Upper lobe of left lung (tissue), 6 donors: ENCODE measurements at places on chromosomes 4 and X. TPM values are rescaled to one million over a fixed set of nuclear protein-coding genes. Genes with fewer than 3 reads are reported as not detected.

MTHFD2L gene
- total RNA-seq = 11.0 TPM

GRCh38 chr4:153489856-153490558 is 23.8 kb downstream of the TMEM131L start:
- H3K27me3 ChIP-seq = no peaks in the 10 kb centered on the region
- no peak for DNase-seq
- no peaks in the 10 kb centered on the region for H3K36me3 ChIP-seq

GRCh38 chr4:80075995-80076675 is 3.1 kb upstream of the ANTXR2 start:
- H3K27me3 ChIP-seq = no peaks in the 10 kb centered on the region
- no peak overlapping the region for H3K4me3 ChIP-seq
- no peak for DNase-seq
- H3K4me1 ChIP-seq = peaks cover 11% of the 10 kb centered on the region
- no peak overlapping the region for H3K27ac ChIP-seq
- H3K36me3 ChIP-seq = no peaks in the 10 kb centered on the region

RBMX2 gene
- total RNA-seq = 13.7 TPM

SLC25A14 gene
- total RNA-seq = 9.0 TPM

GRCh38 chr4:107721436-107722100 is 1.5 kb upstream of the PAPSS1 start:
- DNase-seq = peak; percentile 42
- peak overlapping the region; percentile 100 for H3K4me3 ChIP-seq
- H3K4me1 ChIP-seq = peaks cover 23% of the 10 kb centered on the region
- no peak overlapping the region for H3K27ac ChIP-seq

GRCh38 chr4:120694973-120695372 is 227.6 kb downstream of the PRDM5 start:
- H3K27me3 ChIP-seq = no peaks in the 10 kb centered on the region
- DNase-seq = no peak
- no peak overlapping the region for H3K4me3 ChIP-seq
- H3K4me1 ChIP-seq = no peaks in the 10 kb centered on the region
- H3K36me3 ChIP-seq = no peaks in the 10 kb centered on the region
- no peak overlapping the region for H3K27ac ChIP-seq

DNA sequence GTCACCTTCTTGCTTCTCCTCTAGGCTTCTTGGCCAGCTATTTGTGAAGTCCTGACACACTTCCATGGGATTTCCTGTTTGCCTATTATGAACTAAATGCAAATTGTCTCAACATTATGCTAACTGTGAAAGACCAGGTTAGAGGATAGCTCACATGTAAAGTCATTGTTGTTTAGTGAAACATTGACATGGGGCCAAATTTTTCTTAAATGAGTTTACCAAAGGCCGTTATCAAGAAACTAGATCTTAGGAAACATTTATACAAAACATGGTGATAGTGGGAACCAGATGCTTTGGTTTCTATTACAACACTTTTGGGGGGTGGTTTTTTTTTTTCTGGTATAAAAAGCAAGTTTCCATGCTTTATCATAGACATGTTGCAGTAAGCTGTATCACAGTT is 466.8 kb upstream of the FAM241A start:
- no peaks in the 10 kb centered on the region for H3K4me1 ChIP-seq
- no peaks in the 10 kb centered on the region for H3K36me3 ChIP-seq
- no peak overlapping the region for H3K27ac ChIP-seq
- no peak for DNase-seq
- no peak overlapping the region for H3K4me3 ChIP-seq

SSX3 gene
- not detected for total RNA-seq

- H3K27me3 ChIP-seq = no peaks in the 10 kb centered on the region
- H3K27ac ChIP-seq = no peak overlapping the region
- H3K36me3 ChIP-seq = no peaks in the 10 kb centered on the region
- H3K4me3 ChIP-seq = no peak overlapping the region
- no peak for DNase-seq
- H3K4me1 ChIP-seq = no peaks in the 10 kb centered on the region
These were observed 201.5 kb downstream of the NWD2 start for GRCh38 chr4:37446016-37446415.

GLRB gene
- 5.1 TPM for total RNA-seq

TCEANC gene
- total RNA-seq = 5.7 TPM

- no peak overlapping the region for H3K4me3 ChIP-seq
- no peaks in the 10 kb centered on the region for H3K4me1 ChIP-seq
- DNase-seq = no peak
- H3K36me3 ChIP-seq = no peaks in the 10 kb centered on the region
- no peaks in the 10 kb centered on the region for H3K27me3 ChIP-seq
These were observed 11.5 kb downstream of the COL25A1 start for GRCh38 chr4:109290918-109291317.

- no peaks in the 10 kb centered on the region for H3K27me3 ChIP-seq
- DNase-seq = no peak
- H3K4me3 ChIP-seq = no peak overlapping the region
- H3K36me3 ChIP-seq = no peaks in the 10 kb centered on the region
- H3K4me1 ChIP-seq = no peaks in the 10 kb centered on the region
These were observed 27.4 kb downstream of the CBLL2 start for GRCh38 chrX:22300130-22300529.

GRCh38 chrX:102593367-102593766 is 5.9 kb upstream of the ARMCX5 start:
- no peak overlapping the region for H3K4me3 ChIP-seq
- H3K27ac ChIP-seq = no peak overlapping the region
- no peaks in the 10 kb centered on the region for H3K36me3 ChIP-seq
- no peaks in the 10 kb centered on the region for H3K4me1 ChIP-seq
- no peaks in the 10 kb centered on the region for H3K27me3 ChIP-seq

GRCh38 chr4:150694438-150694837 is 112.5 kb downstream of the MAB21L2 start:
- no peak overlapping the region for H3K27ac ChIP-seq
- H3K4me3 ChIP-seq = no peak overlapping the region
- no peaks in the 10 kb centered on the region for H3K36me3 ChIP-seq
- no peaks in the 10 kb centered on the region for H3K27me3 ChIP-seq

TMEM184C gene
- 34.0 TPM for total RNA-seq

DNA sequence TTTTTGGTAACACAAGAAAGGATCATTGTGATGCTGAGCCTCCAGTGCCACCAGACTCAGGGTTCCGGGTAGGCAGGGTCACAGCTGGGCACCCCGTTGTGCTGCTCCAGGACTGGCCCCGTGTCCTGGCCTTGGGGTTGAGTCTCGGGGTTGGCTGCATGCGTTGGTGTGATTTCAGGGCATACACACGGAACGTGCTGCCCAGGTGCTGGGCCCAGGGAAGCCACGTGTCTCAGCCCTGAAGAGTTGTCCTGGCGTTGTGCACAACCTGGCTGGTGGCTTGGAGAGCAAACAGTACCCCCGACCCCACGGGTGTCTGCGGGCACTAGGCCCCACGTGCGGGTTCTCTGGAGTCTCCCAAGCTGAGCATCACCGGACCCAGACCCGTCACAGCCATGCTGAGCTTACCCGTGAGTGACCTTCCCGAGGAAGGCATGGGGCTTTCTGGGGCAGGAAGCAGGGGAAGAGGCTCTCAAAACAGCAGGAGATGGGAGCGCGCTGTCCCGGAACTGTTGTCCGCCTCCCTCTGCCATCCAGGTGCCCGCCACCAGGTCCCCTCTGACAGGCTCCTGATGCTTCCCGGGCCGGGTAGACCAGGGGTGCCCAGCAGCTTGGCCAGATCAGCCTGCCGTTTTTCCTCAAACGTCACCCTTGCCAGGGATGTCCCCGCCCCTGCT is 66.1 kb upstream of the ENPP6 start:
- peaks cover 20% of the 10 kb centered on the region for H3K4me1 ChIP-seq
- H3K36me3 ChIP-seq = no peaks in the 10 kb centered on the region
- H3K4me3 ChIP-seq = peak overlapping the region; percentile 17
- H3K27me3 ChIP-seq = no peaks in the 10 kb centered on the region

- no peak for DNase-seq
- H3K36me3 ChIP-seq = no peaks in the 10 kb centered on the region
- H3K27ac ChIP-seq = no peak overlapping the region
- H3K27me3 ChIP-seq = no peaks in the 10 kb centered on the region
- no peak overlapping the region for H3K4me3 ChIP-seq
- no peaks in the 10 kb centered on the region for H3K4me1 ChIP-seq
These were observed 40.1 kb downstream of the SMPX start for GRCh38 chrX:21717802-21718201.

- H3K36me3 ChIP-seq = no peaks in the 10 kb centered on the region
- no peaks in the 10 kb centered on the region for H3K4me1 ChIP-seq
- DNase-seq = no peak
- no peaks in the 10 kb centered on the region for H3K27me3 ChIP-seq
- no peak overlapping the region for H3K4me3 ChIP-seq
These were observed 39.9 kb downstream of the RAB40AL start for GRCh38 chrX:102976793-102977495.

GRCh38 chr4:109128589-109128988 is 173.9 kb downstream of the COL25A1 start:
- no peaks in the 10 kb centered on the region for H3K4me1 ChIP-seq
- no peak overlapping the region for H3K27ac ChIP-seq
- H3K4me3 ChIP-seq = no peak overlapping the region
- H3K36me3 ChIP-seq = no peaks in the 10 kb centered on the region
- no peak for DNase-seq
- no peaks in the 10 kb centered on the region for H3K27me3 ChIP-seq

AREG gene
- total RNA-seq = 50.1 TPM

GRCh38 chrX:144901521-144901920 is 345.8 kb upstream of the SPANXN1 start:
- no peak for DNase-seq
- no peak overlapping the region for H3K27ac ChIP-seq
- no peaks in the 10 kb centered on the region for H3K27me3 ChIP-seq
- no peaks in the 10 kb centered on the region for H3K36me3 ChIP-seq
- no peak overlapping the region for H3K4me3 ChIP-seq

- no peak overlapping the region for H3K27ac ChIP-seq
- no peaks in the 10 kb centered on the region for H3K27me3 ChIP-seq
- H3K36me3 ChIP-seq = no peaks in the 10 kb centered on the region
- no peaks in the 10 kb centered on the region for H3K4me1 ChIP-seq
- DNase-seq = no peak
These were observed 33.2 kb downstream of the WFS1 start for GRCh38 chr4:6302869-6303268.

DNA sequence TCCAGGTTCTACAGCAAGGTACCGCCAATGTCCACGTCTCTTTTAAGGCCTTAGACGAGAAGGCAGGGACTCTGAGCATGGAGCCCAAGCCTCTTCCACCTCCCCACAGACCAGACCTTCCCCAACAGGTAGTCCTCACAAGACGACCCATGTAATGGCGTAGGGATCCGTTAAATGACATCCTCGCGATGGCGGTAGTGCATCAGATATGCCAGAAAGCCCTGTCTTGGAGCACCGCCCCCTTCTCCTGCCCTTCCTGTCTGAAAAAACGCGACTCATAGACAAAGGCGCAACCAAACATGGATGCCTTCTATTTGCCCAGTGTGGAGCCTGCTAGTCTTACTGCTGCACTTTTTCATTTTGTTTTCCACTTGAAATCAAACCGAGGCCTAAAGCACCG is 185.4 kb downstream of the OR13H1 start:
- DNase-seq = peak; percentile 88
- no peak overlapping the region for H3K4me3 ChIP-seq
- no peaks in the 10 kb centered on the region for H3K36me3 ChIP-seq
- peak overlapping the region; percentile 89 for H3K27ac ChIP-seq

ZNF674 gene
- 4.1 TPM for total RNA-seq

DNA sequence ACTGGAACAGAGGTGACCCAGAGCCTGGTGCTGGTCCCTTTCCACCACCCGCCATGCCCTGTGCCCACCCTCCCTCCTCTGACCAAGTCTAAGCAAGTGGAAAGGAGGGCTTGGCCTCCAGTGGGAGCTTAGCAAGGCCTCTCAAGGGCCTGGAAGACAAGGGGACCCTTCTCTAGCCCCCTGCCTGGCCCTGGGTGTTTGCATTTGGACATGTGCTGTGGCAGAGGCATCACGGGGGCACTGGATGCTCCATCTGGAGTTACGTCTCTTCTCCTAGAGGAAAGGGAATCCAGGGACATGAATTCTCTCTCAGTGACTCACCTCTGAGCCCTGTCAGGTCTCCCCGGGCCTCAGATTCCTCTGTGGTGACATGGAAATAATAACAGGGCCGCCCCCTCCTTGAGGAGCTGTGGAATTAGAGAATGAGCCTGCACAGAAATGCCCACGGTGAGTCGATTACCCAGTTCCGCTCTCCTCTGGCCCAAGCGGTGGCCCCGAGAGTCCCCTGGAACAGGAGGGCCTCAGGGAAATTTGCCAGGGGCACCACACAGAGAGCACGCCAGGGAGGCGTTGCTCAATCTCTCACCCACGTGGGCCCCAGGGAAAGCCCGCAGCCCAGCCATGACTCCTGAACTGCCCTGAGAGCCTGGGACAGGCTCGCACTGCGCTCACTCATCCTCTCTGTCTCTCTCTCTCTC is 189.6 kb downstream of the BCOR start:
- peak overlapping the region; percentile 69 for H3K27ac ChIP-seq
- peak; percentile 82 for DNase-seq
- no peaks in the 10 kb centered on the region for H3K36me3 ChIP-seq
- H3K27me3 ChIP-seq = no peaks in the 10 kb centered on the region
- H3K4me1 ChIP-seq = peaks cover 7% of the 10 kb centered on the region
- H3K4me3 ChIP-seq = no peak overlapping the region

SULT1E1 gene
- total RNA-seq = 1.9 TPM

GRCh38 chrX:84876876-84877275 is 126.8 kb upstream of the APOOL start:
- H3K27me3 ChIP-seq = no peaks in the 10 kb centered on the region
- no peak for DNase-seq
- H3K4me3 ChIP-seq = no peak overlapping the region
- no peaks in the 10 kb centered on the region for H3K36me3 ChIP-seq

DNA sequence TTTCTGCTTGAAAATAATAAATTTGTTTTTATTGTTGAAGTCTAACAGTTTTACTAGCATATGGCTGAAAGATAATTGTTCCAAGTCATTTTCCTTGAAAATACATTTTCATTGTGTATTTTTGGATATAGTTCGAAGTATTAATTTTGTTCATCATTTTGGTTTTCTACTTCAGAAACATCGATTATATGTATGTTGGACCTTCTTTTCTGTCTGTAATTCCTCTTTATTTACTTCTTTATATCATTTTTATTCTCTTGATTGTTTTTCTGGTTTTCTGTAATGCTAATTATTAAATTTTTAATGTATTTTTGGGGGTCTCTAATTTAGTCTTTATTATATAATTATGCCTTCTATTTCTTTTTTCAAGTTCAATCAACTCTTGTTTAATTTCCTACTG is 407.1 kb upstream of the FRG1 start:
- no peak overlapping the region for H3K27ac ChIP-seq
- H3K4me1 ChIP-seq = no peaks in the 10 kb centered on the region
- no peaks in the 10 kb centered on the region for H3K27me3 ChIP-seq
- no peaks in the 10 kb centered on the region for H3K36me3 ChIP-seq

MAGEA6 gene
- 0.31 TPM for total RNA-seq
